ENCODE measurements at places on chromosomes 6 and 20. TPM values are rescaled to one million over a fixed set of nuclear protein-coding genes. Genes with fewer than 3 reads are reported as not detected.
A peak's percentile ranks its signal among the peaks of the same experiment; 100 is the strongest.

DNA sequence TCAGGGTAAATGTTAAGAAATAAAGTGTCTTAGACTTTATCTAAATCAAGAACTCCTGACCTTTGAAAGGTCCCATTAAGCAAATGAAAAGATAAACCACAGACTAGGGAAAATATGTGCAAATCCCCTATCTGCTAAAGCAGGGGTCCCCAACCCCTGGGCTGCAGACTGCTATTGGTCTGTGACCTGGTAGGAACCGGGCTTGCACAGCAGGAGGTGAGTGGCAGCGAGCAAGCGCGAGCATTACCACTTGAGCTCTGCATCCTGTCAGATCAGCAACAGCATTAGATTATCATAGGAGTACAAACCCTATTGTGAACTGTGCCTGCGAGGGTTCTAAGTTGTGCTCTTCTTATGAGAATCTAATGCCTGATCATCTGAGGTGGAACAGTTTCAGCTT, 42.4 kb downstream of the LCA5 start:
- DNase-seq, result no peak
- no peak overlapping the region for H3K27ac ChIP-seq
- H3K4me3 ChIP-seq, result no peak overlapping the region
- no peaks in the 10 kb centered on the region for H3K27me3 ChIP-seq
- peaks cover 6% of the 10 kb centered on the region for H3K4me1 ChIP-seq

DNA sequence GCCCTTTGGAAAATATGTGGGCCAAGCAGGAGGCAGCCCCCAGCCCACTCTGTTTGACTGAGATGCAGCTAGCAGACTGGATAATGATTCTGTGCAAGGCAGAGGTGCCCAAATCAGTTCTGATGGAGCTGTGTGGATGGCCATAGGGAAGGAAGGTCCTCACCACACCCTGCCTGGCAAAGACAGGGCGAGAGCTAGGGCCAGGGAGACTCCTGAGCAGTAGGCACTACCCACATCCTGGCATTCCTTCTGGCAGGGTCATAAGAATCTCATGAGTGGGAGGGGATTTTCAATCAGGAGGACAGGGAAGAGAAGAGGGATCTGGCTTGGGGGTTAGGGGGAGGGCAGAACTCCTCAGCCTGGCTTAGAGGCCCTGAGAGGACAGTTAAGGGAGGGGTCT, 18.6 kb upstream of the TREM2 start:
- H3K27ac ChIP-seq, result no peak overlapping the region
- H3K4me3 ChIP-seq, result no peak overlapping the region
- H3K27me3 ChIP-seq, result no peaks in the 10 kb centered on the region
- H3K4me1 ChIP-seq, result no peaks in the 10 kb centered on the region
- H3K36me3 ChIP-seq, result no peaks in the 10 kb centered on the region

DNA sequence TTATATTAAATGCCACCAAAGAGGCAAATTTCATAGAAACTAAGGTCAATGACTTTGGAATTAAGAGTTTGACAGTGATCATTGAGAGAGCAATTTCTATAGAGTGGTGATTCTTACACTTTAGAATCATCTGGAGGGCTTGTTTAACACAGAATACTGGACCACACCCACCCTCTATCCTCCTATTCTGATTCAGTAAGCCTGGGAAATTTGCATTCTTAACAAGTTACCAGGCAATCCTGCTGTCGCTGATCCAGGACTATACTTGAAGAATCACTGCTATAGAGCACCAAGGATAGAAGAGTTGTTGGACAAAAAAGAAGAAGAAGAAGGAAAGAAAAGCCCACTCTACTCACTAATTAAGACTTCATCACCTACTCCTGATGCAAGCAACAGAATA, 21.3 kb upstream of the TBX18 start:
- H3K36me3 ChIP-seq, result no peaks in the 10 kb centered on the region
- no peak overlapping the region for H3K27ac ChIP-seq
- H3K4me3 ChIP-seq, result no peak overlapping the region
- no peaks in the 10 kb centered on the region for H3K27me3 ChIP-seq
- H3K4me1 ChIP-seq, result no peaks in the 10 kb centered on the region
- DNase-seq, result no peak

DNA sequence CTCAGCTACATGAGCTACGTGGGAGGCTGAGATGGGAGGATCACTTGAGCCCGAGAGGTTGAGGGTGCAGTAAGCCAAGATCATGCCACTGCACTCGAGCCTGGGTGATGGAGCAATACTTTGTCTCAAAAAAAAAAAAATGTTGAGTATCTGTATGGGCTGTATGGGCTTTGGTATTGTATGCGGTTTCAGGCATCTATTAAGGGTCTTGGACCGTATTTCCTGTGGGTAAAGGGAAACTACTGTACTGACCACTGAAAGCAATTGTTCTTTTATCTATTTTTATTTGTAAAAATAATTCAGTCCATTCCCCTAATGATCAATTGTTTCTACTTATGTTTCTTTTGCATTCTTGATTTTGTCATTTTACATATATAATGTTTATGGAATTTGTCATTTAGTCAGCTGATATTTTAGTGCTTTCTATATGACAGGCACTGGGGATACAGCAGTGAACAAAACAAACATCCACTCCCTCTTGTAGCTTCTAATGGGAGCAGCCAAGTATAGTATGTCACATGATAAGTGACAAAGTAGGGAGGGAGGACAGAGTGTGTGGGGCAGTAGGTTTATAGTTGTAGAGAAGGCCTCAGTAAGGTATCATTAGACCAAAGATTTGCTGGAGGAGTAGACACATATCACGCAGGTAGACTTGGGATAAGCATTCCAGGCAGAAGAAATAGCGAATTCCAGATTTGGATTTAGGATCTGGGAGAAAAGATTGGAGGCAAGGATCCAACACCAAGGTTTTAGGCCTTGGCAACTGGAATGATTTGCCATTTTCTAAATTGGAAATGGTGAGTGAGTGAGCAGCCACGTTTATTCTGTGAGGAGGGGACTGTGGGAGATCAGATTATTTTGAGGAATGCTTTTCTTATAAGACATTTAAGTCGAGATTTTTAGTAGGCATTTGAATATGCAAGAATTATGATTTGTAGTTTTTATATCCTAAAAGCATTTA, 6.0 kb downstream of the PCMT1 start:
- no peaks in the 10 kb centered on the region for H3K27me3 ChIP-seq
- peaks cover 4% of the 10 kb centered on the region for H3K36me3 ChIP-seq
- DNase-seq, result no peak
- H3K27ac ChIP-seq, result no peak overlapping the region

RSPO4 gene
- 5.9 TPM for polyA plus RNA-seq

GGTLC1 gene
- polyA plus RNA-seq, result not detected

VWA7 gene
- 1.1 TPM for polyA plus RNA-seq

GRCh38 chr20:48220033-48220633, 434.9 kb upstream of the SULF2 start:
- no peaks in the 10 kb centered on the region for H3K4me1 ChIP-seq
- H3K27me3 ChIP-seq, result no peaks in the 10 kb centered on the region
- no peaks in the 10 kb centered on the region for H3K36me3 ChIP-seq
- H3K27ac ChIP-seq, result no peak overlapping the region
- DNase-seq, result no peak

CDSN gene
- not detected for polyA plus RNA-seq

GRCh38 chr6:68633972-68634725, 933 bp upstream of the ADGRB3 start:
- no peaks in the 10 kb centered on the region for H3K4me1 ChIP-seq
- peaks cover 2% of the 10 kb centered on the region for H3K27me3 ChIP-seq
- H3K4me3 ChIP-seq, result peak overlapping the region; percentile 97

- no peaks in the 10 kb centered on the region for H3K4me1 ChIP-seq
- no peak overlapping the region for H3K27ac ChIP-seq
- no peak for DNase-seq
- H3K27me3 ChIP-seq, result no peaks in the 10 kb centered on the region
Measured at GRCh38 chr6:23086100-23086499, 516.7 kb downstream of the HDGFL1 start.

BCL2L1 gene
- 94.4 TPM for polyA plus RNA-seq

- H3K27me3 ChIP-seq, result no peaks in the 10 kb centered on the region
- H3K4me3 ChIP-seq, result no peak overlapping the region
- no peaks in the 10 kb centered on the region for H3K4me1 ChIP-seq
- H3K36me3 ChIP-seq, result no peaks in the 10 kb centered on the region
Measured at GRCh38 chr20:59735917-59736316, 131.6 kb downstream of the PHACTR3 start.

GRCh38 chr6:131017962-131018361, 45.1 kb downstream of the EPB41L2 start:
- no peak for DNase-seq
- H3K4me1 ChIP-seq, result no peaks in the 10 kb centered on the region
- H3K36me3 ChIP-seq, result no peaks in the 10 kb centered on the region
- no peaks in the 10 kb centered on the region for H3K27me3 ChIP-seq

GRCh38 chr6:67248077-67248476, 1387.0 kb upstream of the ADGRB3 start:
- no peaks in the 10 kb centered on the region for H3K27me3 ChIP-seq
- H3K4me3 ChIP-seq, result no peak overlapping the region
- H3K4me1 ChIP-seq, result no peaks in the 10 kb centered on the region
- DNase-seq, result no peak
- no peaks in the 10 kb centered on the region for H3K36me3 ChIP-seq

PIGT gene
- 89.7 TPM for polyA plus RNA-seq

SLC32A1 gene
- 0.09 TPM for polyA plus RNA-seq

GRCh38 chr20:25539742-25540672, 45.3 kb downstream of the NINL start:
- H3K27ac ChIP-seq, result no peak overlapping the region
- no peaks in the 10 kb centered on the region for H3K36me3 ChIP-seq
- H3K4me3 ChIP-seq, result no peak overlapping the region
- H3K27me3 ChIP-seq, result no peaks in the 10 kb centered on the region
- DNase-seq, result no peak
- peaks cover 10% of the 10 kb centered on the region for H3K4me1 ChIP-seq

ID4 gene
- 2.0 TPM for polyA plus RNA-seq

GRCh38 chr6:107540465-107540857, 50.5 kb downstream of the SOBP start:
- H3K4me1 ChIP-seq, result no peaks in the 10 kb centered on the region
- H3K27me3 ChIP-seq, result no peaks in the 10 kb centered on the region
- DNase-seq, result no peak
- no peaks in the 10 kb centered on the region for H3K36me3 ChIP-seq

GRCh38 chr20:46213946-46214823, 94.1 kb downstream of the CDH22 start:
- H3K4me3 ChIP-seq, result no peak overlapping the region
- no peak for DNase-seq
- H3K4me1 ChIP-seq, result peaks cover 15% of the 10 kb centered on the region
- no peaks in the 10 kb centered on the region for H3K36me3 ChIP-seq

DNA sequence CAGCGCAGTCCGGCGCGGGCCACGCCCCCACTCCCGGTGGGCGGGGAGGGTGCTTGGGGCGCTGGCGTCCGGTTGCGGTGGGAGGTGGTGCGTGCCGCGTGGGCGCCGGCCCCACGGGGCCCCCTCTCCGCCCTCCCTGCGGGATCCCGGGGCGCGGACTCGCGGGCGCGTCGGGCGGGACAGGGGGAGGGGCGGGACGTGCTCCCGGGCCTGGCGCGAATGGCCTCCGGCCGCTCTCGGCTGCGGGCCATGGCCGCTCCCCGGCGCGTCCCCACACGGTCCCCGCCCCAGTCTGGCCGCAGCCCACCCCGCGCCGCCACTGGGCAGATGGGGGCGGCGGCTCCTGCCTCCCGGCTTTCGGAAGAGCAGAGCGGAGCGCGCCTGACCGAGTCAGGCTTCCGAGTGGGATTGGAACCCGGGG, 771 bp upstream of the PPP1R3G start:
- H3K4me3 ChIP-seq, result peak overlapping the region; percentile 46
- H3K27me3 ChIP-seq, result peaks cover 57% of the 10 kb centered on the region
- no peak for DNase-seq
- no peaks in the 10 kb centered on the region for H3K4me1 ChIP-seq
- H3K27ac ChIP-seq, result no peak overlapping the region

DNA sequence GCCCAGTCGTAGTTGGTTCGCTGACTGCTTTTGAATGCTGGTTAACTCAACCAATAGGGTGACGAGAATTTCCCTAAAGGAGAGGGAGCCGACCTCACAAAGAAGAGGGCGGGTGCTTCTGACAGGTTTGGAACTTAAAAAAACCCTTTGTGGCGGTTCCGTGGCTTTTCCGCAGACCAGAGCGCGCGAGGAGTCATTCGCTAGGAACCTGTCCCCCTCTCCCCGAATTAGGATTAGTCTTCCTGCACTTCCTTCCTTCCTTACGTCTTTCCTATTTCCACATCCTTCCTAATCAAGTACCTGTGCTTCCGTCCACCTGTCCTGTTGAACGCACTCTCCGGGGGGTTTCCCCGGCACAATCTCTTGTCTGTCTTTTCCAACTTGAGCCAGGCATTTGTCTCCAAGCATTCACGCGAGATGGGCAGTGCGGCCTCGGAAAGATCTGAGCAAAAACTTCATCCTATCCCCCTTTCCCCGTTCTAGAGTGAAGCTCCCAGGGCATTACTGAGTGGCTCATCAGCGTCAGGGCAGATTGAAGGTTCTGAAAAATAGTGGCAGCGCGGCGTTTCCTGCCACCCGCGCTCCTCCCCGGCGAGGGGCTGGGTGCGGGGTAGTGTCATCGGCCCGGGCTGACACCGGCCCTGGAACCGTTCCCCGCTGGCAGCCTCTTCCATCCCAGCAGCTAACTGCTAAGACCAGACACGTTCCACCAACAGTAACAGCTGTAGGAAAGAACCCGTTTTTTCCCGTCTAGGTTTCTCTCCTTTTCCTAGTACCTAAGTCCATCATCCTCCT, 1.5 kb upstream of the STXBP5 start:
- H3K27me3 ChIP-seq, result no peaks in the 10 kb centered on the region
- no peak overlapping the region for H3K27ac ChIP-seq
- peaks cover 3% of the 10 kb centered on the region for H3K4me1 ChIP-seq
- H3K4me3 ChIP-seq, result peak overlapping the region; percentile 83
- DNase-seq, result peak; percentile 50

DNA sequence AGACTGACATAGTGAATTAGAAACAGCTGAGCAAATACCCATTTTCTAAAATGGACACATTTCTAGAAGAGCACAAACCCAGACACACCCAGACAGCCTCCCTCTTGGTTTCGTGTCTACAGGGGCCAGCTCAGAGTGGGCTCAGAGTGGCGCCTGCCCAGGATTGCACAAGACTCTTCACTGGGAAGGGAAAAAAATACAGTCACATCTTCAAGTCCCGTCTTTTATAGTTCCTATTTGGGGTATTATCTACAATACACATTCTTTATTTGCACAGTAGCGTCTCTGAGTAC, 246.1 kb upstream of the AFDN start:
- H3K4me1 ChIP-seq, result no peaks in the 10 kb centered on the region
- no peaks in the 10 kb centered on the region for H3K27me3 ChIP-seq
- H3K36me3 ChIP-seq, result no peaks in the 10 kb centered on the region
- DNase-seq, result no peak
- H3K4me3 ChIP-seq, result no peak overlapping the region

DNA sequence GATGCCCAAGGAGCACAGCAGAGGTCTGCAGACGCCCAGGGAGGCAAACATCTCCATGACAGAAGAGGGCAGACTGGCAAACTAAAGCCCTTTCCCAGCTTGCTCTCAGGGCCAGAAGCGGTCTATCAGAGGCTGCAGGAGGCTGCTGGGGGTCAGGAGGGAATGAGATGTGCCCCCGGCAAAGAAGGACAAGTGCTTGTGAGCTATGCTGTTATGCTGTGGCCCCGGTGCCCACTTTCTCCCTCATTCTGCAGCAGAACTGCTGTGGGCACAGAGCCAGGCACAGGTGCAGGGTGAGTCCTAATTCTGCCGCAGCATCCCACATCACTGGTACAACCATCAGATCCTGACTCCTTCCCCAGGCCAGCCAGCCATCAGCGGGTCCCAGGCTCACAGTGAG, 46.4 kb downstream of the LRFN2 start:
- H3K36me3 ChIP-seq, result no peaks in the 10 kb centered on the region
- DNase-seq, result no peak
- H3K27ac ChIP-seq, result no peak overlapping the region
- no peaks in the 10 kb centered on the region for H3K27me3 ChIP-seq
- peaks cover 33% of the 10 kb centered on the region for H3K4me1 ChIP-seq

Data from H1 (cell line).